ENCODE measurements at places on chromosomes 4 and X.

GRCh38 chr4:110533590-110533910 is 57.6 kb downstream of the ENPEP start:
- DNase-seq, result peak; percentile 57

GRCh38 chrX:63744850-63745394 is 40.1 kb downstream of the ARHGEF9 start:
- no peak for DNase-seq

DNA sequence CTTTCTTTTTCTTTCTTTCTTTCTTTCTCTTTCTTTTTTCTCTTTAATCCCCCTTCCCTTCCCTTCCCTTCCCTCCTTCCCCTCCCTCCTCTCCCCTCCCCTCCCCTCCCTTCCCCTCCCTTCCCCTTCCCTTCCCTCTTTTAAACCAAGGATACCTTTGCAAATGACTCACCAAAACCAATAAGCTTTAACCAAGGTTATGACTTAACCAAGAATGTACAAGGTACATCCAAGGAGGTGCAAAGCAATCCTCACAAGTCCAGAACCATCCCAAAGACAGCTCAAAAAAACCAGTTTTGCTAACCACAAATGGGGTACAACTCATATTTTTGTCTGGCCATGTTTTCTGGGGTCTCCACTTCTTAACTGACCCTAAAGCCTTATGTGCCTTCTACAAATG is 174.7 kb upstream of the PPP1R2C start:
- DNase-seq, result no peak

GRCh38 chrX:96619588-96619987 is 65.1 kb upstream of the DIAPH2 start:
- DNase-seq, result peak; percentile 23

GRCh38 chrX:49934148-49934547 is 11.8 kb downstream of the CLCN5 start:
- DNase-seq, result peak; percentile 25

GRCh38 chr4:84439996-84440395 is 59.1 kb downstream of the NKX6-1 start:
- DNase-seq, result no peak

DNA sequence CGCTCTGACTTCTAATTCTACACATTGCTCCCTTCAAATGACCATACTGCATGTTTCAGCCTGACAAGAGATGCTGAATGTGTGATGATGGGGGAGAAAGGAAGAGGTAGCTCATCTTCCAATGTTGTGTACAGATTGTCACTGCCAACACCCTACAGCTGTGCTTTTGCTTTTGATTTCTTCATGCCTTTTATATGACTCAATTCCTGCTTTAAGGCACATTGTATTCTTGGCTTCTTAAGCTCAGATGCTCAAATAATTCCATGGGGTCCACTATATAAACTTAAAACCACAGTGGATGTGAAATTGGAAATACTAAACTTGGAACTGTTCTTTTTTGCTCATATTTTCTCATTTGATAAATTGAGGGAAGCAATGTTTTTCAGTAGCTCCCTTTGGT is 183.2 kb upstream of the WDFY3 start:
- peak; percentile 86 for DNase-seq

- DNase-seq, result peak; percentile 79
Observed at GRCh38 chrX:54540289-54540688, 10.3 kb downstream of the GNL3L start.

GRCh38 chrX:134294548-134294947 is 57.6 kb downstream of the CCDC160 start:
- DNase-seq, result peak; percentile 7

GRCh38 chr4:144565527-144566195 is 80.3 kb upstream of the HHIP start:
- peak; percentile 57 for DNase-seq

- DNase-seq, result peak; percentile 11
Observed at GRCh38 chr4:175238827-175239517, 320.8 kb downstream of the ADAM29 start.

DNA sequence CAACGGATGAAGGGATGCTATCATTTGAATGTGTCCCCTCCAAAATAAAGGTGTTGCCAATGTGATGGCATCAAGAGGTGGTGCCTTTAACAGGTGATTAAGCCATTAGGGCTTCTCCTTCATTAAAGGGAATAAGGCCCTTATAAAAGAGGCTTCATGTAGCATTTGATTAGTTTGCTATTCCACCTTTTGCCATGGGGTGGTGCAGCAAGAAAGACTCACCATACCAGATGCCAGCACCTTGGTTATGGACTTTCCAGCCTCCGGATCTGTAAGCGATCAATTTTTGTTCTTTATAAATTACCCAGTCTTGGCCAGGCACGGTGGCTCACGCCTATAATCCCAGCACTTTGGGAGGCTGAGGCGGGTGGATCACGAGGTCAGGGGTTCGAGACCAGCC is 7.9 kb upstream of the SLC25A43 start:
- DNase-seq, result peak; percentile 38

DNA sequence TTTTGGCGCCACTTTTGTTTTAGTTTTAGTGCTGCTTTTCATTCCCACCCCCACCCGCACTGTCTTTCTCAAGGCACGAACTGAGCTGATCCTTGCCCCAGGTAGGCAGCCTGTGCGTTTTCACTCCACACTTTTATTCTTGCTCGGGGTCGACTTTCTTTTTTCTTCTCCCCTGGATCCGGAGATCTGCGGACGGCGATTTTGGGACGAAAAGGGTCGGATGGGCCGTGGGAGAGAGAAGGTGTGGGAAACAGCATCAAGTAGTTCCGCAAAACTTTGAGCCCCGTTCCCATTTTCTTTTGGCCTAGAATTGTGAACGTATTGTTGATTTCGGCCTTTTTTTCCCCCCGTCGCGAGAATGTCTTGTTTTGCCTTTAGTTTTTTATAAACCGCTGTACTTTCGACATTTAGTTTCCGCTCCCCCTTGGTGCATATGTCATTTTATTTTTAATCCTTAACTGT is 531 bp downstream of the STAG2 start:
- no peak for DNase-seq

DNA sequence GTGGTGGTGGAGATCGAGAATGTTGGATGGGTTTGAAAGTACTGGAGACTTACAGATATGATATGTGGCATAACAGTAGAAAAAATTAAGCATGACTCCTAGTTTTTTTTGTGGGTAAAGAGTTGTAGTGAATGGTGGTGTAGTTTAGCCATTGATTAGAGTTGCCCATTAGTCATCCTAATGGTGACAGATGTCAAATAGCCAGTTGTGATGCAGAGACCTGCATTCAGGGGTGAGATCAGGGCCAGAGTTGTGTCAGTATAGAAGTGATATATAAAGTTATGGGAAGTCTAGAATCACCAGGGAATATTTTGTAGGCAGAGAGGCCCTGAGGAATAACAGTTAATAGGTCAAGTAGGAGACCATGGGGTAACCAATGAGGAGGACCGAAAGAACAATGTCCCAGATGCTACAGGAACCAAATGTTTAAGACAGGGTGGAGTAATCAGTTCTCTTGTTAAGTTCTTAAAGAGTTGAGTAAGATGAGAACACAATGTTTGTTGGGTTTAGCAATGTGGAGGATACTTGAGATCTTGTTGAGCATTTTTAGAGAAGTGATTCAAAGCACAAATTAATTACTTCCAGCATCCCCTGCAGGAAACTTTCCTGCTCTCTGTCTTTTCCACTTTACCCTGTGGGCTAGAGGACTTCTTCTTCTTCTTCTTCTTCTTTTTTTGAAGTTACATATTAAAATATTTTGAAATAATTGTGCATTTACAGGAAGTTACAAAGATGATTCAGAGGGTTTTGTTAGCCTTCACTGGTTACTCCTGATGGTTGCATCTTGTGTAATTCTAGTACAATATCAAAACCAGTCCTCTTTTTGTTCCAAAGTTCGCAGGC is 13.3 kb downstream of the SGMS2 start:
- peak; percentile 63 for DNase-seq

DNA sequence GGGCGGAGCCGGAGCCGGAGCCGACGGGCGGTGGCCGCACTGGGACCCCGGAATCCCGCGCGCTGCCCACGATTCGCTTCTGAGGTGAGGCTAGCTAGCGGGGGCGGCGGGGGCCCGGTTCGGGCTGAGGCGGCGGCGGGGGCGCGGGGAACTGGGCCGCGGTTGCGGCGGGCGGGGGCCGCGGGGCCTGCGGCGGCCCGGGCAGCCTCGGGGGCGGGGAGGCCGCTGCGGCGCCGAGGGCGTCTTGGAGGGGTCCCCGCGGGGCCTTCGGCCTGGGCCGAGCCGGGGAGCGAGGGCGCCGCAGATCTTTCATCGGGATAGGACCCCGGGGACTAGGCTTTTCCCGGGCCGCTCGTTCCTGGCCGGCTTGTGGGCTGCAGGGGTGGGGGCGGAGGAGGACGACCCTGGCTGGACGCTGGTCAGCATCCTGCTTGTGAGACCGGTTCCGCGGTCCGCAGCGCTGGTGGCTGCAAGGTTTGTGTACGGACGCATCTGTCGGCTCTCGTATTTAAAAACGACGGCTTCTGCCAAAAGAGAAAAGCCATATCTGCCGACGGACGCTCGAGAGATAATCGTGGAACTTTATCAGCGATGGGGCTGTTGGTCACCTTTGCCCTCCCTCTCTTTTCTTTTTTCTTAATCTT is 419 bp downstream of the ADD1 start:
- no peak for DNase-seq

DNA sequence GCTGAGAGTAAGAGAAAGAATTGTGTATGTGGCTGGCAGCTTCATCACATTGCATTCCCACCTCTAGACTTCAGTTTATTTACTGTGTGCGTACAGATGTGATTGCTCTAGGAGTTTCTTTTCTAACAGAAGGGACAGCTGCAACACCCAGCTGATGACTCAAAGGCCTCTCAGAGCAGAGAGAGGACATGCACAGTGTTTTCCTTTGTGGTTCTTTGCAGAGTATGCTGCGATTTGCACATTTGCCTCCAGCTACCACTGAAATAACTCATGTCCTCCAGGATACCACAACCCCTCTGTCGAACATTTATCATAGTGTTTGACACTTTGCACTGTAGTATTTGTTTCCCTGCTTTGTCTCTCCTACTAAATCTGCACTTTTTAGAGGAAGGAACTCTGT is 294.1 kb downstream of the STIM2 start:
- DNase-seq, result peak; percentile 28

DNA sequence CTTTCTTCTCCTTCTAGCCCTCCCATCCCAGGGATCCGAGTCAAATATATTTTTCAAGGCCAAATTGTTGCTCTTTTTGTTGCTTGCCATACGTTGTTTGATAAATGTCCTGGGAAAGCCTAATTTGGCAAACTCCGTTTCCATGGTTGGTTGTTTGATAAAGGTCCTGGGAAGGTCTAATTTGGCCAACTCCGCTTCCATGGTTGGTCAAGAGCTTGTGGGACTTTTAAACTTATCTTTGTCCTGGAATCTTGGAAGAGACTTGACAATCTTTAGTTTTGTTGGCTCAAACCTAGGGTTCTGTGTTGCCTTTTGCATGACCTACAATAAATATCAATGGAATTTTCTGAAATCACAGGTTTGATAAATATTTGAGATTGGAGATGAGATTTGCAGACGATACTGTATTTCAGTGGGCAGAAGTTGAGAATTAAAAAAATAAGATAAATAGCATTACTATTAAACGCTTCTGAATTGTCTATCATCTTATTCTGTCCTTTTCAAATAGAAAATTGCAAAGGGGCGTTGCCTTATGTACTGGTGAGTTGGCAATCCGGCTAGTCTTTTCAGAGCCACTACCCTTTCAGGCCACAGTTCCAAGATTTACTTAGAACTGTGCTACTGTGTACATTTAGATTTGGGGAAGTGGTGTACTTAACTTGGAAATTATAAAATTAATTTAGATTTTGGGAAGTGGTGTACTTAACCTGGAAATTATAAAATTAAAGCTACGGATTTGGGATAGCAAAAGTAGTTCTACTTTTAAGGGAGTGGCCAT is 804 bp downstream of the OSTC start:
- peak; percentile 79 for DNase-seq

DNA sequence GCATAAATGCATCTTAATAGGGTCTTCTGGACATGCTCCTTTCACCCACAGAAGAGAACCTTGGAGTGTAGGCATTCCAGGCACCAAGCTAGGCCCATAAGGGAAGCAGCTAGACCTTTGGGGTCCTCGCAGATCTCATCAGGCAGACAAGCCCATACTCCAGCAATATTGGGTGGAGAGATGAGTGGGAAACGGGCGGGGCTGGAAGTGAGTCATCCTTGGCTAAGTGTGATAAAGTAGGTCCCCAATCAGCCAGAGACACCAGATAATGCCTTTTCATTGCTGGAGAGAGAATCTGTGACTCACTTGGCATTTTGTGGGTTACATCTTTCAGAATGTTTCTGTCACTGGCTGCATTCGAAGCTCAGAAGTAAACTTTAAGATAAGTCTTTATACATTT is 133.3 kb upstream of the MBNL3 start:
- DNase-seq, result peak; percentile 46

GRCh38 chrX:23902419-23902818 is 5.3 kb downstream of the APOO start:
- peak; percentile 70 for DNase-seq

DNA sequence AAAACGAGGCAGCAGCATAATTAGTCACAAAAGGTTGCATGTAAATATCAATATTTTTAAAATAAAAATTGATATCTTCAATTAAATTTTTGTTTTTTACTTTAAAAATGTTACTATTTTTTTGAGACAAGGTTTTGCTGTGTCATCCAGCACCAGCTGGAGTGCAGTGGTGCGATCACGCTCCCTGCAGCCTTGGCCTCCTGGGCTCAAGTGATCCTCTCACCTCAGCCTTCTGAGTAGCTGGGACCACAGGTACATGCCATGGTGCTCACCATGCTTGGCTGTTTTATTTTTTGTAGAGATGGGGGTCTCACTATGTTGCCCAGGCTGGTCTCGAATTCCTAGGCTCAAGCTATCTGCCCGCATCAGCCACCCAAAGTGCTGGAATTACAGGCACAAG is 96.8 kb upstream of the FRAS1 start:
- no peak for DNase-seq

DNA sequence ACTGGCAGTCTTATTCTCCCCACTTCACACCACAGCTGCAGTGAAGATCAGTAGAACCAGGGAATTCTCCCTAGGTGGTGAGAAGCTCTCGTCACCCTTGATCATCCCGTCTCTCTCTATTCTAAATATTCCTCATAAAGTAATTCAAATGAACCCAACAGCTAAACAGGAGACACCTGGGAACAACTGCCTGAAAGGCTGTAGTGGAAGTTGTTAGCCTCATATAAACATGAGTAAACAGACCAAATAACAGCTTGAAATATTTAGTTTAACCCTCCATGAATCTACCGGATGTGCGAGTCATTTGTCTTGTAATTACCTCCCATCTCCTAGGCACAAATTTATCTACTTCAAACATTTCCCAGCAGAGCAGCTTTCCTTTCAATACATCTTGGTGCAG is 30.4 kb upstream of the APELA start:
- DNase-seq, result no peak

DNA sequence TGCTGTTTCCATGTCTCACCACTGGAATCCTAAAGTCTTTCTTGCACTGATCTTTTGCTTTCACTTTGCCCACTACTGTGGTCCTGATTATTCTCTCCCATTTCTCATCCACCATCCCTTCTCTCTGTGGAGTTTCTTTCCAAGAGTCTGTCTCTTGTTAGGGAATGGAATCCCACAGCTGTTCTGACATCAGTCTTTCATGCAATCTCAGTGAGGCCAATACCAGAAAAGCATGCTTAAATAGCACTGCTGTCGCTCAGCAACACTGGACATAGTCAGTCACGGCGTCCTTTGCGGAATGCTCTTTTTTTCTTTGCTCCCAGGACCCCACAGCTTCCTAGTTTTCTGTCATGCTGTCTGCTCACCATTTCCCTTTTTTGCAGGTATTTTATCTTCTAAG is 20.1 kb downstream of the SLITRK4 start:
- no peak for DNase-seq

- DNase-seq, result peak; percentile 45
Observed at GRCh38 chrX:24619647-24620046, 27.5 kb downstream of the PCYT1B start.
